ENCODE measurements at places on chromosomes 2 and 18. TPM values are rescaled to one million over a fixed set of nuclear protein-coding genes. Genes with fewer than 3 reads are reported as not detected.

IL1RL2 gene
- not detected for total RNA-seq

DNA sequence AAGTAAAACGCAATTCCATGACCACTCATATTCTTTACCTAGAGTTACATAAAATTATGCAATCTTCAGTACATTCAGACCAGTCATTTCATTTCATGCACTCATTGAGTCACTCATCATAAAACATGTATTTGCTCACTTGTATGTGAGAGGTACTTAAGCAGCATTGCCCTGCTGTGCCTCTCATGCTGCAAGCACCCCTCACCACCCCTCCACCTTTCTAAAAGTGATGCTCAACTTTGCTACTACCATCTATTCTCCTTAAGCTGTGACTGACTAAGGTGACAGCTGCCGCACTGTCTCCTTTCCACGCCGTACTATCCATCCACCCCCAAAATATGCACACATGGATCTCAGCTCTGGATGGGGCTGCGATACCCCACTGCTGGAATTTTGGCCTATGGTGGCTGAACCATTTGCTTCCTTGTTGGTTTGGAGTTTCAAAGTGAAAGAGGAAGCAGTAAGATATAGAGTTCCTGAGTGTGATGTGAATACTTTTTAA lies 7.2 kb downstream of the ARHGAP25 start:
- peaks cover 3% of the 10 kb centered on the region for H3K36me3 ChIP-seq
- H3K4me3 ChIP-seq: no peak overlapping the region
- no peak for DNase-seq
- peaks cover 56% of the 10 kb centered on the region for H3K4me1 ChIP-seq

GRCh38 chr2:171228826-171229225 lies 68.1 kb upstream of the TLK1 start:
- no peak overlapping the region for H3K27ac ChIP-seq
- DNase-seq: no peak
- H3K27me3 ChIP-seq: no peaks in the 10 kb centered on the region
- H3K4me3 ChIP-seq: no peak overlapping the region

- no peaks in the 10 kb centered on the region for H3K27me3 ChIP-seq
- no peaks in the 10 kb centered on the region for H3K36me3 ChIP-seq
- DNase-seq: no peak
- H3K4me3 ChIP-seq: no peak overlapping the region
- no peak overlapping the region for H3K27ac ChIP-seq
- H3K4me1 ChIP-seq: peaks cover 3% of the 10 kb centered on the region
Measured at GRCh38 chr2:88831071-88831791, 139.8 kb downstream of the RPIA start.

Data from natural killer cell (primary cell).